ENCODE measurements at places on chromosomes 12 and 14. TPM values are rescaled to one million over a fixed set of nuclear protein-coding genes. Genes with fewer than 3 reads are reported as not detected.

- H3K27me3 ChIP-seq: no peaks in the 10 kb centered on the region
- peaks cover 15% of the 10 kb centered on the region for H3K4me1 ChIP-seq
- H3K4me3 ChIP-seq: no peak overlapping the region
- peak overlapping the region; percentile 83 for H3K27ac ChIP-seq
- no peaks in the 10 kb centered on the region for H3K36me3 ChIP-seq
Observed at GRCh38 chr12:2013527-2014223, 9.4 kb upstream of the DCP1B start.

DNA sequence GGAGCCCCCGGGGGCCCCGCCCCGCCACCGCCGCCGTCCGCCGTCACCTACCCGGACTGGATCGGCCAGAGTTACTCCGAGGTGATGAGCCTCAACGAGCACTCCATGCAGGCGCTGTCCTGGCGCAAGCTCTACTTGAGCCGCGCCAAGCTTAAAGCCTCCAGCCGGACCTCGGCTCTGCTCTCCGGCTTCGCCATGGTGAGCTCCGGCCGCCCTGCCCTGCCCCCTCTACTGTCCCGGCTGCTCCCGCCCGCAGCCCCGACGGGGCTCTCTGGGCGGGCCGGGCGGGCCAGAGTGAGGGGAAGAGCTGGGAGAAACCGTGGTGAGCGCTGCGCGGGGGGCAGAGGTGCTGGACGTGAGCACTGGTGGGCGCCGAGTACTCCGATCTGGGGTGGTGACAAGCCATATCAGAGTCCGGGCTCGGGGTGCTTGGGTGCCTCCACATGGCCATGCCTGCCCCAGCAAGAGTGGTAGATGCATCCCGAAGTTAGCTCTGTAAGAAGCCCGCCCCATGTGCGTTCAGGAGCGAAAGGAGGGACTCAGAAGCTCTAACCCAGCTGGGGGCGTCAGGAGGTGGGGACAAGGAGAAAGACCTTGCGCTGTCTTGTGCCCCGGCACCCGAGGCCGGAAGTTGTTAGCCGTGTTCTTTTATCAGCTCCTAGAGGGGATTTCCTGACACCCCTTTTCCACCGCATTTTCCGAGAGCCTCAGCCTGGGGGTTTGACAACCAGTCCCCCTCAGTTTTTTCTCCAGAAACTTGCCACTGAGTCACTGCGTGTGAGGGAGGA is 717 bp downstream of the ORAI1 start:
- H3K27ac ChIP-seq: peak overlapping the region; percentile 98
- peaks cover 6% of the 10 kb centered on the region for H3K4me1 ChIP-seq
- no peaks in the 10 kb centered on the region for H3K36me3 ChIP-seq
- peak; percentile 78 for DNase-seq
- peak overlapping the region; percentile 86 for H3K4me3 ChIP-seq

GRCh38 chr12:2796187-2796666 is 1.5 kb downstream of the FKBP4 start:
- DNase-seq: no peak
- peak overlapping the region; percentile 28 for H3K27ac ChIP-seq
- H3K4me3 ChIP-seq: peak overlapping the region; percentile 89
- peaks cover 15% of the 10 kb centered on the region for H3K4me1 ChIP-seq
- peaks cover 32% of the 10 kb centered on the region for H3K36me3 ChIP-seq

GRCh38 chr14:102902086-102902485 is 20.4 kb upstream of the AMN start:
- H3K4me3 ChIP-seq: no peak overlapping the region
- H3K4me1 ChIP-seq: no peaks in the 10 kb centered on the region
- no peak overlapping the region for H3K27ac ChIP-seq

- no peaks in the 10 kb centered on the region for H3K27me3 ChIP-seq
- no peak overlapping the region for H3K27ac ChIP-seq
- DNase-seq: no peak
- no peak overlapping the region for H3K4me3 ChIP-seq
- peaks cover 34% of the 10 kb centered on the region for H3K4me1 ChIP-seq
Observed at GRCh38 chr12:49651855-49652254, 28.5 kb downstream of the PRPF40B start.

DNA sequence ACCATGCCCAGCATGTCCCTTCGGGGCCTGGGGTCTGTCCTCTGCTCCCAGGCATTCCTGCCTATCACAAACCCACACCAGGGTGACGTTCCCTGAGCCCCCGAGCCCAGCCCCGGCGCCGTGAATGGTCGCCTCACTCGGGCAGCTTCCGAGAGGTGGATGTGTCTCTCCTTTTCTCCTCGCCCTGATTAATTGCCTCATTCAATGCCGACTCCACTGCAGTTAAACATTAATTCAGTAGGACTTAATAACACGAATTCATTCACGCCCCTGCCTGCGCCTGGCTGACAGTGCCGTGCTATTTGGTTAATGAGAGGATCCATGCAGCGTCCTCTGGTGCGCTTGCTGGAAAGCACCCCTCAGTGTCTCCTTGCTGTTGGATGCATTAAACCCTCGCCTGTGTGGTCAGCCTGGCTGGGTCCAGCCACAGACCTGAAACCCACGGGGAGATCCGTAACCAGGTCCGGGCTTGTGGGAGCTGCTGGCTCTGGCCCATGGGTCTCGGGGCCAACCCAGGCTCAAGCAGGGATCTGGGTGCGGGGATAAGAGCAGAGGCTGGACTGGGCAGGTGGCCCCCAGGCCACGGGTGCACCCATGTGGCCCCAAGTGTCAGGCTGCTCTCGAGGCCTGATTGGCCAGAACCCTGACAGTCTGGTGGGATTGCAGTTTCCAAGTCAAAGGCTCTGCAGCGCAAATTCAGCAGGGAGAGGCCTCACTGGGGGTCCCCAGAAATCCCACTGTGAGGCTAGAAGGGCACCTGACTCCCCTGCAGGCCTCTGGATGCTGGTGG is 55.4 kb downstream of the FBRSL1 start:
- peaks cover 25% of the 10 kb centered on the region for H3K36me3 ChIP-seq
- no peaks in the 10 kb centered on the region for H3K27me3 ChIP-seq
- H3K4me3 ChIP-seq: no peak overlapping the region
- H3K27ac ChIP-seq: no peak overlapping the region

- no peak overlapping the region for H3K4me3 ChIP-seq
- peaks cover 8% of the 10 kb centered on the region for H3K4me1 ChIP-seq
Observed at GRCh38 chr12:110444455-110444854, 5.7 kb downstream of the ARPC3 start.

GRCh38 chr14:65549429-65549828 is 136.9 kb downstream of the FUT8 start:
- no peak overlapping the region for H3K4me3 ChIP-seq
- no peaks in the 10 kb centered on the region for H3K4me1 ChIP-seq
- DNase-seq: no peak
- H3K36me3 ChIP-seq: no peaks in the 10 kb centered on the region
- no peaks in the 10 kb centered on the region for H3K27me3 ChIP-seq

Gene PCED1B
- 8.2 TPM for total RNA-seq

Gene HOXC5
- total RNA-seq: 0.25 TPM

Gene ANKRD33
- total RNA-seq: 0.14 TPM

Gene STON2
- total RNA-seq: 27.6 TPM

Data from lung (tissue), 17 donors.